ENCODE measurements at places on chromosomes 1 and 21.

DNA sequence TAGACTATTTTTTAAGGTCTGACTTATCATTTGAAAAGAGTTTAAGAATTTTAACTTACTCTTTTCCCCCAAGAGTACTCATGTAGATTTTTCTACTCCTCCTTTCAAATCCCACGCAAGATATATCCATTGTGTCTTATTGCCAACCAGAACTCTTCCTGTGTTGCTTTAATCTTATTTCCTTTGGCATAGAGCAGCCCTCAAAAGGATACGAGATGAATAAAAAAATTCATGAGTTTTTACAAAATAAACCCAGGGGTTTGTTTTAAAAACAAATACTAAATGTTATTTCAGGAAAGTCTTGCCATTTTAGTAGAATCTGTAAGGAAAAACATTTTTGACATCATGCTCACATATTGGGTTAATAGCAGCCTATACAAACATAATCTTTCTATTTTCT, 543.2 kb upstream of the CXADR start:
- no peak overlapping the region for H3K27ac ChIP-seq
- H3K4me1 ChIP-seq: no peaks in the 10 kb centered on the region
- H3K4me3 ChIP-seq: no peak overlapping the region
- no peak for DNase-seq
- no peaks in the 10 kb centered on the region for H3K27me3 ChIP-seq
- H3K36me3 ChIP-seq: peaks cover 12% of the 10 kb centered on the region

DNA sequence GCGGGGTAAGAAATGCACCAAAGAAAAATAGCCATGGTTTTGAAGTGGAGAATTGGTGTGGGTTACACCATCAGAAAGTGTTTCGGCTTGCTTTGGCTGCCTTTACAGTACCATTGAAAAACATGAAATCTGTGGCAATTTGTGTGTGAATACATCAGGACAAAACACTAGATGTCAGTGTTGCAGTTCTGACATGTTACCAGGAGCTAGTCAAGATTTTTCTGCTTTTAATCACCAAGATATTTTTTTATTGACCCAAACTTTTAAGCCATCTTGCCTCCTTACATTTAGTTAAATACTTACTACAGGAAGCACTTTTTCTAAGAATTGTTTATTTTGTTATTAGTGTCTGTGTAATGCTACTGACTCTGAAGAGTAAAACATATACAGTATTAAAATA, 14.3 kb downstream of the RRP15 start:
- peaks cover 4% of the 10 kb centered on the region for H3K36me3 ChIP-seq
- DNase-seq: no peak
- H3K4me3 ChIP-seq: no peak overlapping the region
- no peaks in the 10 kb centered on the region for H3K27me3 ChIP-seq
- H3K27ac ChIP-seq: peak overlapping the region; percentile 39

DNA sequence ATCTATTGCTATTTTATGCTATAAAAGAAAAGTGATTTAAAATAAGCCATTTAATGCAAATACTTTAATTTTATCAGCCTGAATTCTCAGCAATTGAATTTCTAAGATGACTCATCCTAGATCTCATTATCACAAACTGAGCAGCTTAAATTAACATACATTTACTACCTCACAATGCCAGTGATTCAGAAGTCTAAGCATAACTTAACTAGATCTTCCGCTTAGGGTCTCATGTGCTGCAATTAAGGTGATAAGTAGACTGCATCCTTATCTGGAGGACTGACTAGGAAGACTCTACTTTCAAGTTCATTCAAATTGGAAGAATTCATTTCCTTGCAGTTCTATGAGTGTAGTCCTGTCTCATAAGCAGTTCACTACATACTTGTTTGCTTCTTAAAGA, 286.6 kb downstream of the COL11A1 start:
- no peaks in the 10 kb centered on the region for H3K4me1 ChIP-seq
- no peak for DNase-seq
- H3K4me3 ChIP-seq: no peak overlapping the region
- no peak overlapping the region for H3K27ac ChIP-seq

- H3K36me3 ChIP-seq: no peaks in the 10 kb centered on the region
- H3K27ac ChIP-seq: no peak overlapping the region
- H3K27me3 ChIP-seq: peaks cover 2% of the 10 kb centered on the region
- DNase-seq: no peak
- H3K4me1 ChIP-seq: no peaks in the 10 kb centered on the region
Observed at GRCh38 chr1:237975376-237975775, 84.7 kb upstream of the ZP4 start.

DNA sequence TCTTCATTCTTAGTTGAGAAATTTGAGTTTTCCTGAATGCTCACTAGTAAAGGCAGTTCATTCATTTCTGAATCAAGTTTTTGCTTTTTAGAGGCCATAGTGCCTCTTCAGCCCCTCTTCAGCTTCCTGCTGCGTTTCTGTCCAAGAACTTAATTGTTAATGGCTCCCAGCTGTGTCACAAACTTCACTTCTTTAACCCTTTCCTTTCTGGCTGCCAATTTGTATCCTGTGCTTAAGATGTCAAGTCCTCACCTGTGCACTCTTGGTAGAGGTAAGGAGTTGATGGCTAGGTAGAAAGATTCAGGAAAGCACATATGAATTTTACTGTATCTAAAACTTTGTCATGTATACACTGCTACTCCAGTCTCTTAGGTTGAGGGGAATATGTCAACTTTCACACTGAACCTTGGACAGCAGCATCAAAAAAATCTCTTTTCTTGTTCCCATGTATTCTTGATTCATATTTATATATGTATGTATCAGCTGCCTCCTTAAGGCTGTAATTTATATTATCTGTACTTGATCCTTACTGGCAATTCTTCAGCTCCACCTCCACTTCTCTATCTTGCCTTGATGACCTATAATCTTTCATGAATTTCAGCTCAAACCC, 612.8 kb downstream of the LMO4 start:
- H3K4me1 ChIP-seq: peaks cover 20% of the 10 kb centered on the region
- H3K4me3 ChIP-seq: no peak overlapping the region
- H3K36me3 ChIP-seq: no peaks in the 10 kb centered on the region
- no peak overlapping the region for H3K27ac ChIP-seq
- no peaks in the 10 kb centered on the region for H3K27me3 ChIP-seq

- no peaks in the 10 kb centered on the region for H3K4me1 ChIP-seq
- H3K27me3 ChIP-seq: no peaks in the 10 kb centered on the region
- no peak overlapping the region for H3K4me3 ChIP-seq
- H3K36me3 ChIP-seq: peaks cover 34% of the 10 kb centered on the region
- no peak for DNase-seq
- no peak overlapping the region for H3K27ac ChIP-seq
Observed at GRCh38 chr1:52503706-52504105, 49.2 kb downstream of the TUT4 start.

DNA sequence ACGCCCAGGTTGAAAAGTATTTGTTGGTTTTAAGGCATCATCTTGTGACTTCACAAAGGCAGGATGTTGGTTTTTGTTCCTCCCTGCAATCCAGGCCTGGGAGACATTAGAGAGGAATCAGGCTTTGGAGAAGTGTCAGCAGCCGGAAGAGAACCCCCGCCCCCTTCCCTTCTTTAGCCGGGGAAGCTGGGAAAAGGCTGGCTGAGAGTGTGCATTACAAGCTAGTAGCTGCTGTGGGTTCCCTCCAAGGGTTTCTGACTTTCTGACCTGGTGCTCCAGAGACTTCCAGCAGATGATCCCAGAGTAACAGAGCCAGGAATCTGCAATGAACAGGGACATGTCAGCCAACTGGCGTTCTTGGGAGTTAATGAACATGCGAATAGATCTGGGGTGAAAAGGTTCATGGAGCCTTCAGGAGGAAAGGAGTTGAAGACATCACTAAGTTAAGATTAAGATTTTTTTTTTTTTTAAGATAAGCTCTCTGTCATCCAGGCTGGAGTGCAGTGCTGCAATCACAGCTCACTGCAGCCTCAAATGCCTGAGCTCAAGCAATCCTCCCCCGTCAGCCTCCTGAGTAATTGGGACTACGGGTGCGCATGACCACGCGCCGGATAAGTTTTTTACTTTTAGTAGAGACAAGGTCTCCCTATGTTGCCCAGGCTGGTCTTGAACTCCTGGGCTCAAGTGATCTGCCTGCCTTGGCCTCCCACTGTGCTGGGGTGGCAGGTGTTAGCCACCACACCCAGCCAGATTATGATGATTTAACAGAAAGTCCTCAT, 7.5 kb downstream of the DISP3 start:
- no peak overlapping the region for H3K4me3 ChIP-seq
- H3K27me3 ChIP-seq: peaks cover 78% of the 10 kb centered on the region
- H3K36me3 ChIP-seq: no peaks in the 10 kb centered on the region
- DNase-seq: no peak
- no peak overlapping the region for H3K27ac ChIP-seq
- H3K4me1 ChIP-seq: no peaks in the 10 kb centered on the region

- H3K27ac ChIP-seq: no peak overlapping the region
- DNase-seq: no peak
- peaks cover 98% of the 10 kb centered on the region for H3K27me3 ChIP-seq
- H3K36me3 ChIP-seq: no peaks in the 10 kb centered on the region
Observed at GRCh38 chr1:47991187-47991586, 6.0 kb downstream of the TRABD2B start.

All from mesothelial cell of epicardium (in vitro differentiated cells).